ENCODE measurements at places on chromosomes 5 and 9.

- DNase-seq = no peak
These were observed 309.6 kb downstream of the SLIT3 start for GRCh38 chr5:168991311-168991710.

DNA sequence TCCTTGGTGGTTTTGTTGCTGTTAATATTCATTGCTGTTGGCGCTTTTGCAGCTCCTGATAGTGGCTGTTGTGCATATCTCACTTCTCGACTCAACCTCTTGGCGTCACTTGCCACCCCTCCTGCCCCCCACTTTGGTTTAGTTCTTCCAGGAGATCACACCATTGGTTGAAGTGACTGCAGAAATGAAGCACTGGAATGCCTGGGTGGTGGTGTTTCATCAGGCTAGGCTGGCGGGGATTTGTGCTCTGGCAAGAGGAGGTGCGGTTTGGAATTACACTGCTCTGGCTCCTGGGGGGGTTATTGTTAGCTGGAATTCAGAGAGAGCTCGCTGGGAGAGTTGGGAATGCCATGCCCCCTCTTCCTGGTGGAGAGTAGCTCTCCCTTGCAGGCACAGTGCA, 11.5 kb downstream of the PRRC2B start:
- no peak for DNase-seq

- DNase-seq = no peak
These were observed 231.6 kb upstream of the RPS23 start for GRCh38 chr5:82509762-82510161.

GRCh38 chr9:37543468-37543867, 32.7 kb downstream of the FBXO10 start:
- DNase-seq = no peak

GRCh38 chr9:123832858-123833650, 96.9 kb downstream of the DENND1A start:
- DNase-seq = no peak

- DNase-seq = no peak
These were observed 22.3 kb upstream of the OLFM1 start for GRCh38 chr9:135065151-135065550.

DNA sequence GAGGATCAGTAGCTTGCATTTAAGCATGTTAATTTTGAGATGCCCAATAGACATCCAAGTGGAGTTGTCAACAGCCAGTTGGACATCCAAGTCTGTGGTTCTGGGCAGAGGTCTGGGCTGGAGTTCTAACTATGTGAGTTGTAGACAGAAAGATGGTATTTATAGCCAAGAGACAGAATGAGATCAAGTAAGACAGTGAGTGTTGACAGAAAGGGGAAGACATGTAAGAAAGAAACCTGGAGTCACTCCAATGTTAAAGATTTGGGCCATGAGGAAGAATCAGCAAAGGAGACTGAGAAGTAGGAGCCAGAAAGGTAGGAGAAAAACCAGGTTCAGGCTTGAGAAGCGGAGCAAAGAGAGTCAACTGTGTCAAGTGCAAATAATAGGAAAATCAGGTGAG, 95.5 kb upstream of the PUM3 start:
- DNase-seq = no peak

DNA sequence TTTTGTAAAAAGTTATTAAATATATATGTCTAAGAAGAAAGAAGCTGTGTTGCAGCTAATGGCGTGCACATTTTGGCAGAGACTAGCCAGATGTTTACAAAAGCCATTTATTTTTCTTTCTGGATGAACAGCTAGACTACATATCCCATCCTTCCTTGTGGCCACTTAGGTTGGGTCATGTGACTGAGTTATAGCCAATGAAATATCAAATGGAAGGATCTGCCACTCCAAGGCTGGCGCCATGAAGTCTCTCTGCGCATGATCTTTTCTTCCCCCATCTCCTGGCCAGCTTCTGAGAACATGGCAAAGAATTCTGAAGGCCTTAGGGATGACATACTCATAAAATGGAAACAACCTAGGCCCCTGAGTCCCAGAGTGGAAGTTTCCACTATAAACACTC, 244.2 kb upstream of the DAB2 start:
- DNase-seq = no peak

- DNase-seq = no peak
These were observed 356.1 kb downstream of the TMEM167A start for GRCh38 chr5:82721087-82721410.

GRCh38 chr5:120055858-120056257, 408.2 kb upstream of the PRR16 start:
- no peak for DNase-seq

DNA sequence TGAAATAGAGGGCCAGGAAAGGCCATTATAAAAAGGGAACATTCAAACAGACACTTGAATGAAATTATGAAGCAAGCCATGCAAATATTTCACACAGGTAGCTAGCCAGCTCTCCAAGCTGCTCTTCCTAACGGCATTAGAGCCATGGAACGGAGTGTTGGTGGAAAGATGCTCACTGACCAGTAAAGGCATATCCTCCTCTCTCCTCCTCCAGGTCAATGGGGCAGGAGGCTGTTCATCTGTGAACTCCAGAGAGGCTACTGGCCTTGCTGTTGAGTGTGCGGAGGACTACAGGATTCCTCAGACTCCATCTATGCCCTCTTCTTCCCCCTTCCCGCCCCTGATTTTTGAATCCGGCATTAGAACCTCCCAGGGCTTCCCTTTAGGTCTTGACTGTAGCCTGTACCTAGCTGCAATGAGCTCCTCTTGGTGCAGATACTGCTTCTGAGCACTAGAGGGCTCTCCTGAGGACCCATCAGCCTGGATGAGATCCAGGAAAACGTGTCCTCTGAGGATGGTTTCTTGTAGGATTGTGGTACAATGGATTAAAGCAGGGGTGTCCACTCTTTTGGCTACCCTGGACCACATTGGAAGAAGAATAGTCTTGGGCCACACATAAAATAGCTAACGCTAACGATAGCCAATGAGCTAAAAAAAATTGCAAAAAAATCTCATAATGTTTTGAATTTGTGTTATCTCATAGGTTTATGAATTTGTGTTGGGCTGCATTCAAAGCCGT, 162.2 kb downstream of the SREK1 start:
- DNase-seq = no peak

GRCh38 chr5:148454576-148454975, 70.8 kb downstream of the FBXO38 start:
- DNase-seq = no peak

- no peak for DNase-seq
These were observed 433.3 kb upstream of the SMC2 start for GRCh38 chr9:103660830-103661229.

- DNase-seq = no peak
These were observed 43.0 kb downstream of the LRSAM1 start for GRCh38 chr9:127494304-127494702.

GRCh38 chr9:125659201-125659840, 47.7 kb downstream of the MAPKAP1 start:
- DNase-seq = no peak

DNA sequence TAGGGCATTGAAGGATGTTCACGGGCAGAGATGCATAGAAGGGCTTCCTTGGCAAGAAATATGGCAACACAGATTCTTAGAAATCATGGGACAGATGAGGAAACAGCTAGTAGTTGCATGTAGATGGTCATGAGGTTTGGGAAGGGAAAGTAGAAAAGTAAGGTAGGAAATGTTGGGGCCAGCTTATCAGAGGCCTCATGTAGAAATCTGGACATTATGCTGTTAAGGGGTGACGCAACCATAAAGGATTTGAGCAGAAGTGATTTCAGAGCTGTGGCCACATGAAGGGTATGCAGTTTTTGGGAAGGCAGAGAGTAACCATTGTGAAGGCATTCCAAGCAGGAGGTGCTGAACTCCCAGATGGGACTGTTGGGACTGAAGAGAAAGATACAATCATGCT, 224.0 kb downstream of the ARHGAP26 start:
- DNase-seq = no peak

DNA sequence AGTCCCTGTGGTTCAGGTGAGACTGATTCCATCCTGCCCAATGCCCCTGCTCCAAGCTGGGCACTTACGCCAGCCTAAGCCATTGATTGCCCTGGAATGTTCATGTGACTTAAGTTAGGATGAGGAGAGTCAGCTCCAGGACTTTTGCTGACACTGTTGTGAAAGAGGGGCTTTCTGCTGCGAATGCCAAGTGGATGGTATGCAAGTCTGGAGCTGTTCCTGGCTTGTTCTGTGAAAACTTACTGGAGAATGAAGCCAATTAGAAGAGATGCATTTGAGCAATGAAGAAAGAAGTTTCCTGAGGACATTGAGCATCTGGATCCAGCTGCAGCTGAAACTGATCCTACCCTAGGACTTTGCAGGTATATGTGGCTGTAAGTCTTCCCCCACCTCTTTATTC, 61.2 kb upstream of the ZFR start:
- DNase-seq = no peak

DNA sequence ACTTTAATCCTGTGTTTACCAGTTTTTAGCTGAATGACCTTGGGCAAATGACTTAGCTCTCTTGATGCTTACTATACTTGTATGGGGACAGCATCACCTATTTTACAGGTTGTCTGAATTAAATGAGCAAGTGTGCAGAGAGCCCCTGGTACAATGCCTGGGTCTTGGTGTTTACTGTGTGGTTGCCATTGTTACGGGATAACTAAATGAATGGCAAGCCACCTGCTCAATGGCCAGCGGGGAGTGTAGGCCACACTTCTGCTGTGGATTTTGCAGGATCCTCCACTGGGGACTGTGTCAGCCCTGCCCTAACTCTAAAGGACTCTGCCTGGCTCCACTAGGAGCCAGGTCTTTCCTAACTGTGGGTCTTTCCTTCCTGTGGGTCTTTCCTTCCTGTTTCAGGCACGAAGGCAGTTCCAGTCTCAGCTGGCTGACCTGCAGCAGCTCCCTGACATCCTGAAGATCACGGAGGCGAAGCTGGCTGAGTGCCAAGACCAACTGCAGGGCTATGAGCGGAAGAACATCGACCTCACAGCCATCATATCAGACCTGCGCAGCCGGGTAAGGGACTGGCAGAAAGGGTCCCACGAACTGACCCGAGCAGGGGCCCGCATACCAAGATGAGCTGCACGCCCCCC, 10.3 kb upstream of the GLE1 start:
- DNase-seq = no peak

- no peak for DNase-seq
These were observed 36.2 kb downstream of the SNX18 start for GRCh38 chr5:54553659-54554207.
